NCI-H1930 (cell line): ENCODE measurements at places on chromosomes 2 and 18.
A peak's percentile ranks its signal among the peaks of the same experiment; 100 is the strongest.

DNA sequence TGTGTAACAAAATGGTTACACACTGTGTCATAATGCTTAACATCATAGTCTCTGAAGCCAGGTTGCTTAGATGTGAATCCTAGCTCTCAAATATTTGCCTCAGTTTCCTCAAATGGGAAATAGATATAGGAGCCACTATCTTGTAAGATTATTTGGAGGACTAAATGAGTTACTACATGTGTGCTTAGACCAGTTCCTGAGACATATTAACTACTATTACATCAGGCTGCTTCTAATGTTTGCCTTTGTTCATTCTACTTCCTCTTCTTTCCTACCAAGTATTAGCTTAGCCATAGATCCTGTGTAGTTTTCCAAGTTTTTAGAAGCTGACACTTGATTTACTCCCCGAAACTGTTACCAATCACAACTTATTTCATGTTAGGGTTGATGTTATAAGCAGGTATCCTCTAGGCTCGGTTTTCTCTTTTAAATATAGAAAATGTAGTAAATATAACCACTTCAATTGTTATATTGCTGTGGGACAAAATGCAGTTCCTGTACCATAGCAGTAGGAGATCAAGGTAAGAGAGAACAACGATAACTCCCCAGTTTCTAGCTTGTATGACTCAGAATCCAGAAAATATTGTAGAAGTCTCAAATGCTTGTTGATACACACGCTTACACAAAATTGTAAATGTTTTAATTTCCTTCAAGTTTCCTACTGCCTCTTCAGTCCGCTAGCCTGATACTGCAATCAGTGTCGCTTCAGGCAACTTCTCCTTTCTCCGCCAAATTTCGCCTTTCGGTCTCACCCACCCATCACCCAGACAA, 751 bp upstream of the DNAJC10 start:
- no peak for DNase-seq

GRCh38 chr2:229870903-229871656, 50.7 kb downstream of the TRIP12 start:
- no peak for DNase-seq

DNA sequence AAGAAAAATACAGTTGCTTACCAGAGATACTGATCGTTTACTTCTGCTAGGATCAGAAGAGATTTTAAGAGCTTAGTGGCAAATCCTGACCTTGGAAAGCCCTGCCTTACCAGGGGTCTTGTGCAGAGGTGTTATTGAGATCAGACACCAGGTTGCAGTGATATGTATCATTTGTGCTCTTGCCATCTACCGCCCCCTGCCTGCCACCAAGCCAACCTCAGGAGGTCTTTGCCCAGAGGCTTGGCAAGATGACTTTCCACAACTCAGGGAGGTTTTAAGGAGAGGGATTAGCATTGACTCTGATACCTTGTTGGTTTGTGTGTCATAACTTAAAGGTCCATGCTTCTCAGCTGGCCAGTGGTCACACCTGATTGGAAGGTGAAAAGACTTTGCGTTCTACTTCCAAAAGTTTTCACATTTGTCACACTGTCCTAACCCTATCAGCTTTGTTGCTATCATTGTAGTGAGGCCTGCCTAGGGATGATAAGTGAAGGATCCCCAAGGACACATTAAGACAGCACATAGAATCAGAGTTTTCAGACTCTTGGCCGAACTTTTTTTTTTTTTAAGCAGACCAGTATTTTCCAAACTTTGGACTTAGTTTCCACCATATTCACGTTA, 46.2 kb upstream of the MGAT5 start:
- no peak for DNase-seq

DNA sequence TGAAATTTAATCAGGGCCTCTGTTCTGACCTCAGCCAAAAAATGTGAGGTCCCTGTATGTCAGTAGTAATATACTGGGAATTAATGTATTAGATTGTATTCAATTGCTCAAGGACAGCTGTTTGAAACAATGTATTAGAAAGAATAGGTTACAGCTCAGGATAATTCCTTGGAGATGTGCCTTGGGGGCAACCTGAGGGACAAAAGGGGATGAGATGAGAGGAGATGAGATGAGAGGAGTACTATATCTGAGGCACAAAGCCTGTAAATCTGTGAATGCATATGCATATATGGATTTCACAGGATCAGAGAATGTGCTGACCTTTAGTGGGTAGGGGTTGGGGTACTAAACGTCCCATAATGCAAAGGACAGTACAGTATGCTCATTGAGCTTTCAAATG, 80.9 kb downstream of the NRXN1 start:
- DNase-seq = no peak

DNA sequence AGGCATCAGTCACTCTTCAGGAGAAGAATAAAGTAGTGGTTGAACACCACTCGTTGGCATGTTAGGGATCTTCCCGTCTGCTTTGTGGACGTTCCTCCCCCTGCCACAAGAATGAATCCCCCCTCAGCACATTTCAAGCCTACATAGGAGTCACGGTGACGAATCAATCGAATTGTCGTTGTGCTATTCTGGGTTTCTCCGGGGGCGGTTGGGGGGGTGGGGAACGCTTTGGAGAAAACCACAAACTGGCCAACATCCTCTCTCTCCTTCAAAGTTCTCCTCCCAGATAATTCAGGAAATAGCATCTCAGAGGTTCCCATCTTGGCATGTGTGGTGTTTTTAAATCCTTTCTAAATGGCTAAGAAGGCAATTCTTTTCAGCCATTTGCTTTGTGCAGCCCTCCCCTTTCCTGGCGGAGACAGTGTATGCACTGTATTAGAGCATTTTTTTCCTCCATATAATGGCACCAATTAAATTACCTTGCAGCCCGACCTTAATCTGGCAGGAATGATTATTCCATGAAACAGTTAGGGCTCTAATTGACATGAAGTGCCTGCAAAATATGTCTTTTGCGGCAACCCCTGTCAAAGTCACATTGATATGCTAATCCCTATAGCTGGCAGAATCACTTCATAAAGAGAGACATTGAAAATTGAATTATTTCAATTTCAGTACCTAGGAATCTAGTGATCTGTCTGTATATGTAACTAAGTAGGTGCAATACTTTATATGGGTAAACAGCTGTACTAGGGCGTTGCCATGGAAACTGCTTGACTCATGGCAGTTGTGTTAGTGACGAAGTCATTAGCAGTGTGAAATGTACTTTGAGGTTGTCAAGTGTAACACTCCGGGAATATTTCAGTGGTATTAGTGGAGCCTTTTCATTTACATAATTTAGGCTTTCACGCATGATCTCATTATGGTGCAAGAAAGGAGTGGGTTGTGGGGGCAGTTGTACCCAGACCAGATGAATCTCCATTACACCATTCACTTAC, 323.4 kb upstream of the SLC14A2 start:
- DNase-seq = no peak

GRCh38 chr2:104793966-104794365, 59.9 kb upstream of the POU3F3 start:
- no peak for DNase-seq

GRCh38 chr2:121015971-121016485, 269.0 kb downstream of the TFCP2L1 start:
- no peak for DNase-seq

- no peak for DNase-seq
Observed at GRCh38 chr2:109455731-109456691, 157.8 kb downstream of the SEPTIN10 start.

DNA sequence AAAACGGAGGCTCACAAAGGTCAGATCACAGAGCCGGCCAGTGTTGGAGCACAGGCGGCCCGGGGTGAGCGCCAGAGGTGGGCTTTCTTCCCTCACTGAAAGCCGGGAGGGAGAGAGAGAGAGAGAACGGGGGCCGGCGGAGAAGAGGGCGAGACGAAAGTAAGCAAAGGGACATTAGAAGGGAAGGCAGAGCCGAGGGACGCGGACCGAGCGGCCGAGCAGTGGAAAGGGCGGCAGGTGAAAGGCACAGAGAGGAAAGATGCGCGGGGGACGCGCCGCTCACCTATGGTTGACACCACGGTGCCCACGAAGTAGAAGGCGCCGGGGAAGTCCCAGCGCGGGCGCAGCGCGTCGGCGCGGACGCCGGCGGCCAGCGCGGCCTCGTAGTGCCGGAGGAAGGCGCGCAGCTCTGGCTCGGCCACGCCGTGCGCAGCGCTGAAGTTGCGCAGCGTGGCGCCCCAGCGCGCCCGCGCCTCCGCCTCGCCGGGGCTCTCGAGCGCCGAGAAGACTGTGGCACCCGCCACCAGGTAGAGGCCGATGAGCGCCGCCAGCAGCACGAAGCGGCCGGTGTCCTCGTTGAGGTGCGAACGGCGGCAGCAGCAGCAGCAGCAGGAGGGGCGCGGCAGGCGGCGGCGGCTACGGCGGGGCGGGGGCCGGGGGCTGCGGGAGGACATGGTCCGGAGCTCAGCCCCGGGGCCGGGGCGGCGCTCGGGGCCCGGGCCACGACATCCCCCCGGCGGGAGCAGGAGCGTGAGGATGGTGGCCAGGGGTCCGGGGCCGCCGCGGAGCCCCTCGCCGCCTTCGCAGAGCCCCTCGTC, 166.9 kb downstream of the MSH2 start:
- peak; percentile 21 for DNase-seq

- DNase-seq = no peak
Observed at GRCh38 chr2:65558743-65559142, 126.3 kb upstream of the SPRED2 start.

DNA sequence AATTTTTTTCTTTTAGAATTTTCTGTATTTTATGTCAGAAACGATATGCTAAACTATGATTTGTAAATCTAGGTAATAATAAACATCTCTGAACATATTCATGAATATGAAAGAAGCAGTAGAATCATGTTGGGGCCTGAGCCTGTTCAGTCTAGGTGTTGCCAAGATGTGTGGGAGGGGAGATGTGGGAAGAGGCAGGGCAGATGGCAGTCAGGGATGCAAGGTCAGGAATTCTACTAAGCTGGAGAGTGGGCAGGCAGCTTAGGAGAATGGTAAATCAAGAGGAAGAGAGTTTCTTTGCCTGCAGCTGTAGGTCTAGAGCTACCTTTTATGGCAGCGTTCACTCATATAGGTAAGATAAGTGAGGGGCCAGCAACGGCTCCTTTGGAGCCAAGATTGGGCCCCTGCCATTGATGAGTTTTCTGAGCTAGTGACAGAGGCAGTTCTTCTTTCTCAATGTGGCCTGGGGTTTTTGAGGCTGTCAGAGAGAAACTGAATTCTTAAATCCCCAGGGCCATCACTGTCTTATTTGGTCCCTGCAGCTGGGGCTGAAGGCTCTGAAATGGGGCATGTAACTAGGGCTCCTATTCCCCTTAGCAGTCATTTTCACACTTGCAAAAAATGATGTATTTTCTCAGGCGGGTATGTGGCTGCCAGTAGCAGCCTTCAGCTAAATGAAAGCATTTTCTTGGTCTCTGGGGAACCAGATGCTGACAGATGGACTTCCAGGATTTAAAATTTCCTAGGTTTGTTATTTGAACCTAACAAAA, 232.8 kb downstream of the PIK3C3 start:
- DNase-seq = no peak

DNA sequence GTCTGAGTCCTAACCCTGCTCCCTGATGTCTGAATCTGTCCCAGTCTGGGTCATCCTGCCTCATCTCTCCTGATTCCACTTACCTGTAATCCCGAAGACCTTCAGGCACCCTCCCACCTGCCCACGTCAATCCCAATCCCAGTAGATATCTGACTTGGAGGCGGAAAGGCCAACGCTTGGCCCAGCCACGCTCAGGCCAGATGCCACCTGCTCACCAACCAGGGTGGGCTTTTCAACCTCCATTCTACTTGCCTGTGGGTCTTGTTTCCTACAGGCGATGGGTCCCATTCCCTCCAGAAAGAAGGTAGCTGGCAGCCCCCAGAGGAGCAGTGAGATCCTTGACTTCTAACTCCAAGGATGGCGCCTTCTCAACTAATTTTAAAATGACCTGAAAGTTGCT, 59.7 kb downstream of the INPP5D start:
- no peak for DNase-seq

DNA sequence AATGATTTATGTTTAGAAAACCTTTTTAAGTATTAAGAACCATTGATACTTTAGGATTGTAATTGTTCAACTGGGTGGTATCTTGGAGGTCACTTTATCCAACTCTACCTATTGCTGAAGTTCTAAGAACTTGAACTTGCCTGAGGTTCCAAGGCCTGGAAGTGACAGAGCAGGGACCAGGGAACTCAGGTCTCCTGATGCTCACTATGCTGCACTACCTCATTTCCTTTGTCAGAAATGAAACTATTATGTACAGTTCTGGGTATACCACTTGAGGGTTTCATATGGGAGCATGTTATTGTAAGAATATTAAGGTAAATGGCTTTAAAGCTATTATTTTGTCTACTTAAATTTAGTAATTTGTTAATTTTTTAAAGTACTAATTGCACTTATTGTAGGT, 3.0 kb downstream of the MBD5 start:
- DNase-seq = no peak

- DNase-seq = no peak
Observed at GRCh38 chr2:101546376-101547058, 71.6 kb upstream of the RFX8 start.

DNA sequence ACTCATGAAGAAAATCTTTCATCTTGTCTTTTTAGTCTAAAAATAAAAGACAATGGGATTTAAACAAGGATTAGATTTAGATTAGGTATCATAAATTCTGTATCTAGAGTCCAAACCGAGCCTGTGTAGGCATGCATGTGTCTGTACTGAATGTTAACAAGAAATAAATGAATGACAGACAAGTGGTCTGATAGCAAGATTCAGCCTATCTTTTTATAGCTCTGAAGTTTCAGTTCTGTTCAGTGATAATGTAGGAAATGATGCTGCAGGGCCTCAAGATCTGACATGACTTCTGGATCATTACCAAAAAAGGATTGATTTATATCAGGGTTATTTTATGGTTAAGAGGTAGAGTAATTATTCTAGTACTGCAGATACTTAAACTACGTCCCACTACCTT, 137.0 kb upstream of the ATP5MC3 start:
- no peak for DNase-seq

- DNase-seq = no peak
Observed at GRCh38 chr2:237675316-237675715, 47.9 kb downstream of the LRRFIP1 start.

DNA sequence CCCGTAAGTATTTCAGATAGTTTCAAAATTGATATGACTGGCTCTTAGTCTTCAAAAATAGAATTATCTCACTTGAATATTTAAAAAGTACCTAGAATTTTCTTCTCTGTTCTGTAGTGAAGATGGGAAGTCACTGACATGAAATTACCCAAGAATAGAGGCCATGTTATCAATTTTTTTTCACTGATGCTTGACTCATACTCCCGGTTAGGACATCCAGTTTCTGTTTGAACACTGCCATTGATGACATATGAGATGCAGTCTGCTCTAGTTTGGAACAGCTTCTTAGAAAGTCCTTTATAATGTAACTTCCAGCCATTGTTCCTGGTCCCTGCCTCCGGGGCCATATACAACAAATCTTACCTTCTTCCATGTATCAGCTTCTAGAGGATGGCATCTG, 26.0 kb downstream of the MAP3K20 start:
- no peak for DNase-seq

DNA sequence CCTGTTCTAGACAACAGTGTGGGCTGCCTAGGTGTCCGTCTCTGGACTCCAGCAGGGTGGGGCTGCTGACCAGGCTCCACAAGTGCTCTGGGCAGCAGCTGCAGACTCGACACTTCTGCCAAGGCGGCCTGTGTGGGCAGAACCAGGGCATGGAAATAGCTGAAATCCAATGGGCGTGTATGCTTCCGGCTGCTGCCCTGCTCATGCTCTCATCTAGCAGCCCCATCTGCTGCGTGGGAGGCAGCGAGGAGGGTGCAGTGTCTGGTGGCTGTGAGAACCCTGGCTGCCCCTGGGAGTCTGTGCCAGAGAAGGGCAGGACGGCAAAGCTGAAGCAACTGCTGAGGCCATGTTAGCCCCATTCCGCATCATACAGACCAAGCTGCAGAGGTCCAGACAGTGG, 174.9 kb downstream of the SOX11 start:
- DNase-seq = no peak

- no peak for DNase-seq
Observed at GRCh38 chr2:74385396-74385795, 5.3 kb upstream of the DCTN1 start.
